ENCODE measurements at places on chromosomes 16 and 17. TPM values are rescaled to one million over a fixed set of nuclear protein-coding genes. Genes with fewer than 3 reads are reported as not detected.

The PYY gene
- total RNA-seq, result not detected

DNA sequence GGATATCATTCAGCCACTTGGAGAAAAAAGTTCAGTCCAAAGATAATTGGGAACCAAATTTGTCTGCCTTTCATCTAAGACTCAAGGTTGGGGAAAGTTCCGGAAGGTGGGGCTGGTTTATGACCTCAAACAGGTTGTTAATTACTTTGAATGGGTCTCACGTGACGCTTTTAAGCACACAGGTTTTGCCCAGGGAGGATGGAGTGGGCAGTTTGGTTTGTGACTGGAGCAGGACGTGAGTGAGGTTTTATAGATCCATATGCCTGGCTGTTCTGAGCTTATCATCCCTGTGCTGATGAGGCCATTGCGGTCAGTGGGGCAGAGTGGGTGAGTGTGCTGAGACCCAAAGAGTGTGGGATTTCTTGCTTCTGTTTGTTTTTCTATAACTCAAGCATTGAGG lies 38.7 kb upstream of the GPRC5B start:
- H3K36me3 ChIP-seq, result no peaks in the 10 kb centered on the region
- no peak overlapping the region for H3K4me3 ChIP-seq
- H3K27ac ChIP-seq, result no peak overlapping the region
- peaks cover 10% of the 10 kb centered on the region for H3K27me3 ChIP-seq

GRCh38 chr17:60094754-60095153 lies 16.0 kb upstream of the HEATR6 start:
- no peak overlapping the region for H3K27ac ChIP-seq
- H3K27me3 ChIP-seq, result peaks cover 42% of the 10 kb centered on the region
- no peaks in the 10 kb centered on the region for H3K36me3 ChIP-seq

GRCh38 chr17:40539711-40540411 lies 25.4 kb downstream of the CCR7 start:
- peaks cover 9% of the 10 kb centered on the region for H3K27me3 ChIP-seq
- DNase-seq, result no peak
- H3K4me1 ChIP-seq, result peaks cover 69% of the 10 kb centered on the region
- H3K36me3 ChIP-seq, result no peaks in the 10 kb centered on the region

GRCh38 chr17:78844301-78845005 lies 3.8 kb upstream of the USP36 start:
- H3K4me3 ChIP-seq, result no peak overlapping the region
- H3K27me3 ChIP-seq, result no peaks in the 10 kb centered on the region
- H3K36me3 ChIP-seq, result peaks cover 2% of the 10 kb centered on the region
- peaks cover 23% of the 10 kb centered on the region for H3K4me1 ChIP-seq
- DNase-seq, result no peak
- H3K27ac ChIP-seq, result no peak overlapping the region
